ENCODE measurements at places on chromosomes 6 and 20. TPM values are rescaled to one million over a fixed set of nuclear protein-coding genes. Genes with fewer than 3 reads are reported as not detected.

- H3K27me3 ChIP-seq = no peaks in the 10 kb centered on the region
- DNase-seq = no peak
- H3K27ac ChIP-seq = no peak overlapping the region
- no peaks in the 10 kb centered on the region for H3K36me3 ChIP-seq
Measured at GRCh38 chr6:40152701-40153436, 218.6 kb upstream of the MOCS1 start.

The SLC17A3 gene
- total RNA-seq = not detected

The ALDH5A1 gene
- total RNA-seq = 0.21 TPM

- H3K27ac ChIP-seq = peak overlapping the region; percentile 31
- peaks cover 24% of the 10 kb centered on the region for H3K4me1 ChIP-seq
- H3K36me3 ChIP-seq = no peaks in the 10 kb centered on the region
- no peak for DNase-seq
- H3K4me3 ChIP-seq = peak overlapping the region; percentile 81
Measured at GRCh38 chr20:62405108-62405980, 1.7 kb downstream of the CABLES2 start.

DNA sequence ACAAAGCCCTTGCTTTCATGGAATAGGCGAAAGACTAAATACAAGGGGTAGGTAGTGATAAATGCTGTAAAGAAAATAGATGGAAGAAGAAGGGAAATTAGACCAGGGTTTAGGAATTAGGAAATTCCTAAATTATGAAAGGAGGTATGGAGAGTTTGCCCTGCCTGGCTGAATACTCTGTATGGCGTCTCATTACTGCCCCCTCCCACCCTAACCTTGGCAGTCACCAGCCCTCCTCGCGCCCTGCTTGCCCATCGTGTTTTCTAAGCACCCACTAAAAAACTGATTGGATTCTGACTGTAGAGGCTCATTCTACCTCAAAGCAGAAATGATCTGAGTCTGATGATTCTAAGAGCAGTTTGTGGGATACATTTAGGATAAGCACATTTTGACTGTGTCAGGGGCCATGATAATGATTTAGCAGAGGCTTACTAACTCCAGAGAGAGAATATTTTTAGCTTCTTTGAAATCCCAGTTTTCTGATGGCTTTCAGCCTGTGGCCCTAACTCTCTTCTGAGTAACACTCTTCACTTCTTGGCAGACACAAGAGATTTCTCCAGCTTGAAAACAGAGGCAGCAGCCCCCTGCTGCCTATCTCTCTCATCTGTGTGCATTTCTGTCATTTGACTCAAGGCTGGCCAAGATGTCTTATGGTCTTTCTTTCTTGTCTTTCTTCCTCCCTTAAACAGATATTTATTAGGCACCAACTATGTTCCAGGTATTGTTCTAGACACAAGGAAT, 1.4 kb upstream of the CHD6 start:
- H3K36me3 ChIP-seq = no peaks in the 10 kb centered on the region
- H3K4me1 ChIP-seq = peaks cover 2% of the 10 kb centered on the region
- H3K4me3 ChIP-seq = peak overlapping the region; percentile 82

The ASIP gene
- total RNA-seq = not detected

DNA sequence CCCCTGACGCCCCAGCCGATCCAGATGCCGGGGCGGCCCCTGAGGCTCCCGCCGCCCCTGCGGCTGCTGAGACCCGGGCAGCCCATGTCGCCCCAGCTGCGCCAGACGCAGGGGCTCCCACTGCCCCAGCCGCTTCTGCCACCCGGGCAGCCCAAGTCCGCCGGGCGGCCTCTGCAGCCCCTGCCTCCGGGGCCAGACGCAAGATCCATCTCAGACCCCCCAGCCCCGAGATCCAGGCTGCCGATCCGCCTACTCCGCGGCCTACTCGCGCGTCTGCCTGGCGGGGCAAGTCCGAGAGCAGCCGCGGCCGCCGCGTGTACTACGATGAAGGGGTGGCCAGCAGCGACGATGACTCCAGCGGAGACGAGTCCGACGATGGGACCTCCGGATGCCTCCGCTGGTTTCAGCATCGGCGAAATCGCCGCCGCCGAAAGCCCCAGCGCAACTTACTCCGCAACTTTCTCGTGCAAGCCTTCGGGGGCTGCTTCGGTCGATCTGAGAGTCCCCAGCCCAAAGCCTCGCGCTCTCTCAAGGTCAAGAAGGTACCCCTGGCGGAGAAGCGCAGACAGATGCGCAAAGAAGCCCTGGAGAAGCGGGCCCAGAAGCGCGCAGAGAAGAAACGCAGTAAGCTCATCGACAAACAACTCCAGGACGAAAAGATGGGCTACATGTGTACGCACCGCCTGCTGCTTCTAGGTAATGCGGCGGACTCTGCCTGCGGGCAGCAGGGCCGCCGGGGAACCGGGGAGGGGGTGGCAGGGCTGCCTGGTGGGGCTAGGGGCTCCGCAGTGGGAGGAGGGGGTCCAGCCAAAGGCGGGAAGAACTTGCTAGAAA, 2.3 kb downstream of the GNAS start:
- DNase-seq = no peak
- peaks cover 3% of the 10 kb centered on the region for H3K27me3 ChIP-seq
- peaks cover 5% of the 10 kb centered on the region for H3K4me1 ChIP-seq

DNA sequence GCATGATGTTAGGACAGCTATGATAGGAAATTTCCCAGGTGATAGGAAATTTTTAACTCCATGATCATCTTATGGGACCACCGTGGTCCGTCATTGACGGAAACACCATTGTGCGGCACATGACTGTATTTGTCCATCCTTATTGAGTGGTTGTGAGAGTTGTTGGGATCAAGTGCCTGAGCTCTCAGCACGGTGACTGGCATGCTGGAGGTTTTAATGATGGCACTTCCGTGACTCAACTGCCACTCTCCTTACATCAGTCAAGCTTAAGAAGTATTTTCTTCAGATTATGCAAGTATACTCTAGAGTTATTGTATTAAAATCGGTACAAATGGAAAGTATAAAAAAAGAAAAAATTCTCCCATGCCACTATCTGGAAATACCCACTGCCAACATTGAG, 20.7 kb downstream of the PBOV1 start:
- H3K27me3 ChIP-seq = no peaks in the 10 kb centered on the region
- no peaks in the 10 kb centered on the region for H3K36me3 ChIP-seq
- H3K27ac ChIP-seq = no peak overlapping the region
- no peaks in the 10 kb centered on the region for H3K4me1 ChIP-seq
- DNase-seq = no peak
- H3K4me3 ChIP-seq = no peak overlapping the region

- no peak overlapping the region for H3K4me3 ChIP-seq
- no peak overlapping the region for H3K27ac ChIP-seq
- H3K27me3 ChIP-seq = no peaks in the 10 kb centered on the region
- H3K4me1 ChIP-seq = no peaks in the 10 kb centered on the region
- no peak for DNase-seq
Measured at GRCh38 chr6:43789447-43789846, 19.4 kb downstream of the VEGFA start.

DNA sequence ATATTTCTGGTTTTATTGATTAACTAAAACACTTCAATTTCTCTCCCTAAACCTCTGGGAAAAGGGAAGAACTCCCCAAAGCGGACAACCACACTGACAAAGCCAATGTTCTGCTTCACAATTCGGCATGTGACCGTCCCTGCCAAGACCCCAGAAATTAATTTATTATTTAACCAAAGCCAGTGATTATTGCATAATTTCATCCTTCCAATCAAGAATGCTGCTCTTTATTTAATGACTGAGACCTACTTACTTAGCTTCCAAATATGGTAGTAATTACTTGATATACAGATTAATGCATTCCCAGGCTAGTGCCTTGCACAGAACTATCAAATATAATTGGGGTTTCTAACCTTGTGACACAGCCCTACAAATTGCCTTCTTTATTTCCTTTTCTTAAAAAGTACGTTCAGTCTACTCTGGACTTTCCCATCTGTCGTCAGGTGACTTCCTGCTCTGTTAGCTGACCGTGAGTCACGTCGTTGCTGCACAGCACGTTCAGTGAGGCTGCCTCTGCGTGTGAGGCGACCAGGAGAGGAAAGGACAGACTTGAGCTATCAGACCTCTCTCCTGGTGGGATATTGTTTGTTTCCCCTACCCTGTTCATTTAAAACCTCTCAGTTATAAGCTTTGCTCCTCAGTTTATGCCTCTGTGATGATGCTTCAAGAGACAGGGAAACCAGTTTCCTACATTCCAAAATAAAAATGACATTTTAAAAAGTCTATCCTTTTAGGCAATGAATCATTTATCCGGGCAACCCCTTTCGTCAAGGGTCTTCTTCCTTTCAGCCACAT, 55.7 kb upstream of the TNFAIP3 start:
- no peaks in the 10 kb centered on the region for H3K4me1 ChIP-seq
- peak; percentile 84 for DNase-seq
- no peaks in the 10 kb centered on the region for H3K27me3 ChIP-seq
- no peak overlapping the region for H3K4me3 ChIP-seq
- no peaks in the 10 kb centered on the region for H3K36me3 ChIP-seq

The BPI gene
- total RNA-seq = not detected

GRCh38 chr6:154579485-154579884, 69.0 kb upstream of the CNKSR3 start:
- DNase-seq = no peak
- H3K4me3 ChIP-seq = no peak overlapping the region
- no peaks in the 10 kb centered on the region for H3K4me1 ChIP-seq
- H3K27ac ChIP-seq = no peak overlapping the region
- no peaks in the 10 kb centered on the region for H3K36me3 ChIP-seq

The OR2B6 gene
- not detected for total RNA-seq

DNA sequence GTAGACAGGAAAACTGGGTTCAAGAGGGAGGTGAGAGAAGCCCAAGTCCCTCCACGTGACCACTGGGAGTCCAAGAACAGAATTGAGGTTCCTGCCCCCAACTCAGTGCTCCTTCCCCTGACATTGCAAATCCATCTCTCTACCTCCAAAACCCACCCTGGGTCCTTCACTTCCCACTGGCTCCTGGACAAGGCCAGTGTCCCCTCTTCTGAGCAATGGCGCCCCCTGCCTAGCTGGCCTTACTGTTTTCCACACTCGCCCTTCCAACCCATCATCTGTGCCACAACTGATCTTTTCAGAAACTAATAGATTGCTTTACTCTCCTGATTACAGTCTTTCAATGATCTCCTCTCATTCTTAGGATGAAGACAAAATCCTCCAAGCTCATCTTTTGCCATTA, 200.3 kb downstream of the ANKRD60 start:
- H3K4me1 ChIP-seq = peaks cover 4% of the 10 kb centered on the region
- no peaks in the 10 kb centered on the region for H3K27me3 ChIP-seq
- H3K36me3 ChIP-seq = no peaks in the 10 kb centered on the region
- H3K27ac ChIP-seq = no peak overlapping the region
- DNase-seq = no peak

The TMC2 gene
- total RNA-seq = not detected

GRCh38 chr6:47651505-47651944, 46.9 kb upstream of the ADGRF4 start:
- no peak overlapping the region for H3K27ac ChIP-seq
- no peaks in the 10 kb centered on the region for H3K27me3 ChIP-seq
- H3K4me1 ChIP-seq = no peaks in the 10 kb centered on the region
- H3K36me3 ChIP-seq = no peaks in the 10 kb centered on the region
- DNase-seq = no peak
- H3K4me3 ChIP-seq = no peak overlapping the region

The SRF gene
- total RNA-seq = 71.2 TPM

GRCh38 chr6:93369586-93370134, 49.7 kb downstream of the EPHA7 start:
- H3K36me3 ChIP-seq = no peaks in the 10 kb centered on the region
- no peak overlapping the region for H3K27ac ChIP-seq
- no peaks in the 10 kb centered on the region for H3K4me1 ChIP-seq
- H3K27me3 ChIP-seq = no peaks in the 10 kb centered on the region

DNA sequence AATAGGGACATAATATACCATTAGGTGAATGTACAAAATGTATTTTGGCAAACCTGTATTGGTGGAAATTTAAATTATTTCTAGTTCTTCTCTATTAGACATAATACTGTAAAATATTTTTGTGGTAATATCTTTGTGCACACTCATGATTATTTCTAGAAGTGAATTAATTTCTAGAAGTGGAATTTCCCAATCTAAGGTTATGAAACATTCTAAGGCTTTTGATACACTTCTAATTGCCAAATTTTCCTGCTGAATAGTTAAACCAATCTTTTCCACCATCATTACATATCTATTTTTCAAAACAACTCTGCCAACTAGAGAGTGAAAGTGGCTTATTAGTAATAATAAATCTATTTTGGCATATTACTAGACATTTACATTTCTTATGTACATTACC, 1.8 kb upstream of the CCND3 start:
- H3K27me3 ChIP-seq = no peaks in the 10 kb centered on the region
- no peak for DNase-seq
- H3K4me1 ChIP-seq = peaks cover 4% of the 10 kb centered on the region
- no peak overlapping the region for H3K4me3 ChIP-seq
- H3K36me3 ChIP-seq = no peaks in the 10 kb centered on the region

DNA sequence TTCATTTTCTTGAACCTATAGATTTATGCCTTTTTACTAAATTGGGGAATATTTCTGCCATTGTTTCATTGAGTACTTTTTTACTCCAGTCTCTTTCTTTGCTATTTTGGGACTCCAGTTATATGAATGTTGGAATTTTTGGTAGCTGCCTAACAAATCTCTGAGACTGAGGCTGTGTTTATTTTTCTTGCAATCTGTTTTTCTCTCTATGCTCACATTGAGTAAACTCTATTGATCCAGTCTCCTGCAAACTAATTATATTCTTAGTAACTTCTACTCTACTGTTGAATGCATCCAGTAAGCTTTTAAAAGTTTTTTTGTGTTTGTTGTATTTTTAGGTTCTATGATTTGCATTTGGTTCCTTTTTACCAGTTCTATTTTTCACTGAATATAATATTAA, 903.4 kb upstream of the GJE1 start:
- H3K27me3 ChIP-seq = no peaks in the 10 kb centered on the region
- H3K4me3 ChIP-seq = no peak overlapping the region
- H3K36me3 ChIP-seq = no peaks in the 10 kb centered on the region
- no peaks in the 10 kb centered on the region for H3K4me1 ChIP-seq

DNA sequence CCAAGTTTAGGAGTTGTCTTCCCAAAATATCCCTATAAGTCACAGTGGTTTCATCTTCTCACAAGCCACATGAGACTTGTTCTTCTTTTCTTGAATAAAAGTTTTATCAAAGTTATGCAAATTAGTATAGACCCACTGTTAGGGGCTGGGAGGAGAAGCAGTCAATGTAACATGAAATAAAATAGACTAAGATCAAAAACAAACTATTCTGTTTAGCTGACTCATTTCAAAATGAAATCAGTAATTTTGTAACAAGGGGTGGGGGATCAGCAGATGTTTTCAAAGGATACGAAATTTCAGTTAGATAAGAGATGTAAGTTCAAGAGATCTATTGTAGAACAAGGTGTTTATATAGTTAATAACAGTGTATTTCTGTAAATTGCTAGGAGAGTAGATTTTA, 339.6 kb upstream of the PRDM1 start:
- no peaks in the 10 kb centered on the region for H3K27me3 ChIP-seq
- H3K27ac ChIP-seq = no peak overlapping the region
- H3K4me1 ChIP-seq = no peaks in the 10 kb centered on the region
- no peak overlapping the region for H3K4me3 ChIP-seq
- DNase-seq = no peak

The CTAGE9 gene
- not detected for total RNA-seq

- H3K36me3 ChIP-seq = no peaks in the 10 kb centered on the region
- no peak for DNase-seq
- peaks cover 42% of the 10 kb centered on the region for H3K27me3 ChIP-seq
- peaks cover 7% of the 10 kb centered on the region for H3K4me1 ChIP-seq
Measured at GRCh38 chr6:133894369-133894768, 5.5 kb downstream of the TCF21 start.
